ENCODE measurements at places on chromosomes 4 and X.

DNA sequence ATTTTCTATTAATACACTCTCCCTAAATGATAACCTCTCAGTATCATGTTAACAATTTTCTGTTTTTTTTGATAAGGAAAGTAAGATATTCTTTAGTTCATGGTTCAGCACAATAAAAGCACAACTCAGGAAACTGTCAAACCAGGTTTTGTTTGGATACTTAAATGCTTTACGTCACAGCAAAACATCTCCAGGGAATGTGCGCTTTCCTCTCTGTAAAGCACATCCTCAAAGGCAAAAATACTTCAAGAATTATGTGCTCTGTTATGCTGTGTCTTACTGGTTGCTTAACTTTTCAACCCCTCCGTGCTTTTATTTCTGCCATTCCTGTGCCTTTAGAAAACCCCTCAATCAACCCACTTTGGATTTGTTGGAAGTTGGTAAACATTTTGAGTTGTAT is 27.8 kb downstream of the SNX25 start:
- no peak for DNase-seq

DNA sequence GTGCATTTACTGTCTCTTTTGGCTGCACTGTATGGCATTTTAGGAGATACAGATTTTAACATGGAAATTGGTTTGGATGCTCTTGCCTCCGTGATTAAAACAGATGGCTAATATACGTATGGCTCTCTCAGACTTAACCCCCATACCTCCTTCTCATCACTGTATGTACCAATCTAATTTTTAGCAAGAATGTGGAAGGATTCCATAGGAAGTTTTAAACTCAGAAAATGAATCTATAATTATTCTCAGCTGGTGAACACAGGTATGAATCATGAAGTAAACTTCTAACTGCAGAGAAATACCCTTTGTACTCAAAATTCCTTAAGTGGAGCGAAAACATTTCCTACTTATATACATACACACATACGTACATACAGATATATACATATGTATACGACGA is 210.5 kb upstream of the NEIL3 start:
- DNase-seq, result no peak

GRCh38 chrX:103878466-103879122 is 46.5 kb upstream of the RAB9B start:
- no peak for DNase-seq

DNA sequence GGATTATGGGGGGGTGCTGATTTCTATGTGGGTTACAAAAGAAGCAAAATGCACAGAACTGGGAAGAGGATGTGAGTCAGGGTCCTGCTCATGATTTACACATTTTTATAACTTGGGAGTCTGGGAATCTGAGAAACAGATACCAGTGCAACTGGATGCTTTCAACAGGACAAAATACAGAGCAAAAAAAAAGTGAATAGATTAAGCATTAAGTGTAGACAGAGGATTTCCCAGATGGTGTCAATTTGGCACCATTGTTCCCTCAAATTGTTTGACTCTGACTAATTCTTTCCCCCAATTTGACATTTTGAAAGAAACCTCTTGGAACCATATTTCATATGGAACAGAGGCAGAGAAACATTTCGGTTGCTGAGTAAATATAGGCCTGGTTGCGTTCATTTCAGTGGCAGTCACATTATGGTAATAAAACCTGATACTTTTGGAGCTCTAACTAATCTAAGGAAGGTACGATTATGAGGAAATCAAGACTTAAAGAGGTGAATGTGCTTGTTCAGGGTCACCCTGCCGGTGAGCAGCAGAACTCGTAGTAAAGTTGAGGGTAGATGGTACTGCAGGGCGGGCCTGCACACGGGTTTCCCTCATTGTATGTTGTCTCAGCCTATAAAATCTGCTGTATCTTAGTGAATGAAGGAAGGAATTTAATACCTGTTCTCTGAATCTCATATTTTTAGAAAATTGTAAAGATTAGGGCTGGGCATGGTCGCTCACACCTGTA is 18.7 kb upstream of the CDKL5 start:
- DNase-seq, result no peak

DNA sequence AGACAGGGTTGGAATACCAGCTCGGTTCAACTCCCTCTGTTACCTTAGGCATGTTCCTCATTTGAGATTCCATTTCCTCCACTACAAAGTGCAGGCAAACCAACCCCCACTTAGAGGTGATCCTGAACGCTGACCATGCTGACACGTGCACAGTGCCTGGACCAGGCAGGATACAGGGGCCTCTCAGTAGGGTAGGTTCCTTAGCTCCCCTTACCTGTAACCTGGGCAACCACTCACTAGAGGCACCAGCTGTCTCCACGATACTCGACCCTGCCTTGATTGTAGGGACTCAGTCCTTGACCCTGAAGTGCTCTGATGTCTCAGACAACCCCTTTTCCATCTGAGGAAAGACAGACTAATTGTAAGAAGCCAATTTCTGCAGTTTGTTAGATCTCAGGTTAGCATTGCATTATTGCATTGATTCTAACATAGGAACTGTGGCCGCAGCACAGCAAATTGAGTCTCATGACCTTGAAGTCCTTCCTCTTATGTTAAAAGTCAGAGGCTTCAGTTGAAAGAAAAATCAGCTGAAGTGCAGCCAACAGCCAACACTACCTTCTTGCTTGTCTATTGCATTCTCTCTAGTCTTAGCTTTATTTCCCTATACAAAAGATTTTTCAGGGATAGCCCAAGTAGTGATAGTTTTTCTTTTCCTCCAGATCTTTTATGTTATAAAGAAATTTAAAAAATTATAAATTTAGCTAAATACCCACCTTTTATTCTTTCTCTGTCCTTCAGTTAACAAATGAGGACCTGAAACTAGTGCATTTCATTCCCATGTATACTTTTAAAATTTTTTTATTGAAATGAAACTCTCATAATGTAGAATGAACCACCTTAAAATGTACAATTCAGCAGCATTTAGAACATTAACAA is 11.2 kb upstream of the C1QTNF7 start:
- no peak for DNase-seq

DNA sequence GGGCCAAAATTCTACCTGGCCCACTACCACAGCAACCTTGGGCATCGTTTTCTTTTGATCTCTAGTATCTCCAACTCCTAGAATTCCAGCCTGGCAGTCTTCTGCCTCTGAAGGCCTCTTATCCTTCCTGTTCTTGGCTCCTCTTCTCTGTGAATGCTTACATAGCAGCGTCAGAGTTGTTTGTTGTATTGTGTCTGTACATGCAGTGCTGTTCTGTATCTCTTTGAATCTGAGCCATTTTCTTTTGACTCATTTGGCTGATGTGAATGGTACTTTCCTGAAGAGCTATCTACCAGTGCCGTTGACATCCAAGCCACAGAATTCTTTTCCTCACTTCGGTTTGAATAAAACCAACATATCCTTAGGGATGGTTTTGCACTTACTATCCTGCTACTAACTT is 79.2 kb downstream of the TMEM164 start:
- no peak for DNase-seq

DNA sequence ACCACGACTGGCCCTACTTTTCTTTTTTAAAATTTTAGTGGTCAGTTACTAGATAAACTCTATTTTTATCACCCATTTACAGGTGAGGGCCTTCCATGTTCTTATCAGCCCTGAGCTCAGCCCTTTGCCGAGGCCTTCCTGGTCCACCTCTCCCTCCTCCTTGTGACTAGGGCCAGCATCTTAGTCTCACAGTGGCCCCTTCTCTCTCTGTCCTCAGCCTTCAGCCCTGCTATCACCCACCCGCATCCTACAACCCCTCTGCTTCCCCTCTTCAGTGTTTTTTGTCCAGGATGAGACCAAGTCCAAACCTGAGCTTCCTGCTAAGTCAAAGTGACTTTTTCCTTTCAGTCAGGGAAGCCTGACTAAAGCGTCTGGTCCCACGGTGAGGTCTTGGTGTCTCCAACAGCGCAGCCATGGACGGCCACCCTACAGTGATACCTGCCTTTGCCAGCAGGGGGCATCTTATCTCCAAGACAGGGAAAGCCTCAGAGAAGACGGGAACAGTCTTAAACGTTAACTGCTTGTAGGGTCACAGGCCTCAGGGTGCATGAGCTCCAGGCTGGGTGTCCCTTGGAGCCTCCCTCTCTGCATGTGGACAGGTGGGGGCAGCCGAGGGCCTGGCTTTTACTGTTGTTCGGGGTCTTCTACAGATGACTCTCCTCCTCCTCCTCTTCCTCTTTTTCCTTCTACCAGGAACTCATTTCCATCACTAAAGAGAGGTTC is 11.7 kb upstream of the GAGE10 start:
- no peak for DNase-seq

DNA sequence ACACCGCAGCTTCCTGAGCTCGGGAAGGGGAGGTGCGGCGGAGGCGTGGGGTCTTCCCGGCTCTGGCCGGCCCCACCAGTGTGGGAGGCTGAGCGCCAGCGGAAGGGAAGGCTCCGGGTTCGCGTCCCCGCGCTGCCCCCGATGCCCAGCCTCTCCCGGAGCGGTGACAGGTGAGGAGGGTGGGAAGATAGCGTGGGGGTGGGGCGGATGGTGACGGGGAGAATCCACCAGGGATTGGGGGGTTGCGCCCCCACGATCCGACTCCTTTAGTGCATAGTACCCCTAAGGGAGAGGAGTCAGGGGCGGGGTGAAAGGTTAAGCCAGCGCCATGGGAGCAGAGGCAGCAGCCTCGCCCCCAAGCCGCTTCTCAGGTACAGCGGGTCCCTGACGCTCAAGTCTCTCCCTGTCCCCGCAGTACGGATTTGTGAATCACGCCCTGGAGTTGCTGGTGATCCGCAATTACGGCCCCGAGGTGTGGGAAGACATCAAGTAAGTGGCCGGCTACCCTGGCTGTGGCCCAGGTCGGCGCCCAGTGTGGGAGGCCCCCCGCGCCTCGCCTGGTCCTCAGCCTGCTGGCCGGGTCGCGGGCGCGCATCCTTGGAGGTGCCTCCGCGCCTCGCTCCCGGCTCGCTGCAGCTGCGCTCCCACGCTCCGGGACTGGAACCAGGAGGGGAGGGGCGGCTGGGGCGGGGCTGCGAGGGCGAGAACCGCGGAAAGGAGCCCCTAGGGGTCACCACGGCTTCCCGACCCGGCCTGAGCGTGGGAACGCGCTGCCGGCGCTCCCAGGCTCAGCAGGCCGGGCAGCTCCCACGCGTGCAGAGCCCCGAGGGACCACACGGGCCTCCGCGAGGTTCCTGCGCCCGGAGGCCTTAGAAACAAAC is 791 bp downstream of the GUCY1B1 start:
- DNase-seq, result peak; percentile 9

DNA sequence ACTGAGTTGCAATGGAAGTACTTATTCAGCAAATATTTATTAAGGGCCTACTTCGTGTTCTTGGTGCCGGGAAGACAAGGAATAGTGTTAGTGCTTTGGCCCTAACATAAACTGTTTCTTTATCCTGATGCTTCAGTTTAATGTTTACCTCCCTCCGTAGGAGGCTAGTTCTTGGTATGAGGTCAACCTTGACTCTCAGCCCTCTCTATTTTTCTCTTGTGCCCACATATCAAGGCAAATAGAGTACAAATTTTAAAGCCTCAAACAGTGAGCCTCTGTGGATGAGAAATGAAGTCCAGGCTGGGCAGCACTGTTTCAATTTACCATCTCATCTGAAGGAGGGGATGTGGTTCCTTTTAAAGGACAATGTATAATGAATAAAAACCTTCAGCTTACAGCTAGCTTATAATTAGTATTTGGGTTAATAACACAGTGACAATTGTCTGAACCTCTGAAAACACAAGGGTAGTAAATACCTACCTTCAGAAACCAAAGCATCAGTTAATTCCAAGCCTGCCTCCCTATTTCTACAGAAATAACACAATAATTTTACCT is 68.5 kb downstream of the SH3RF1 start:
- DNase-seq, result no peak

DNA sequence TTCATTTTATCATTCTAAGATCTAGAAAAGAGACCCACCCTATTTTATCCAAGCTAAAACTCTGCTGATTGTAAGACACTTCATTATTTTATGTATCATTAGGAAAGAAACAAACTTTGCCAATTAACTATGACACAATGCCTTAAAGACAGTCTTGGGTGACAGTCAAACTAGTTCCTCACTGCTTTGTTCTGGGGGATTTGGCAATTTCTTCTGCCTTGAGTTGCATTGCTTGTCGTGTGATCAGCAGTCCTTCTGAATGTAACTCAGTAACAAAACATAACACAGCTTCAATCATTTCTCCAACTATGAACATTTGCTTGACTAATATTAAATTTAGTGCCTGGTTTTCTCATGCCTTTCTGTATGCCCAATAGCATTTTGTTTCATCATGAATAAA is 577.9 kb upstream of the DIPK2B start:
- DNase-seq, result no peak

DNA sequence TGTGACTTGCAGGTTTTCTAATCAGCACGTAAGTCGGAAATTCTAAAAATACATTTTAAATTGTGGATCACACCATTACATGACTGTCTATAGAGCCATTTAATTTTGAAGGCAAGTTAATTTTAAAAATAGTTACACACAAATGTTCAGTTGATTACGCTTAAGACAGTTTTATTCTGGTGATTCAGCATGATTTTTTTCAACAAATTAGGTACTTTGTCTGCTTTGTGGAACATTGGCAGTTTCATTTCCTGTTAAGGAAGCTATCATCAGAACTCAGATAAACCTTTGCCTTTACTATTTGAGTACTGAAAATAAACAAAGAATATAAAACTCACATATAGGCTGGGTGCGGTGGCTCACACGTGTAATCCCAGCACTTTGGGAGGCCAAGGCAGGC is 19.5 kb downstream of the SAT1 start:
- no peak for DNase-seq

GRCh38 chr4:146342600-146343192 is 128.4 kb downstream of the REELD1 start:
- no peak for DNase-seq

GRCh38 chrX:153992180-153992579 is 19.6 kb downstream of the TMEM187 start:
- no peak for DNase-seq

DNA sequence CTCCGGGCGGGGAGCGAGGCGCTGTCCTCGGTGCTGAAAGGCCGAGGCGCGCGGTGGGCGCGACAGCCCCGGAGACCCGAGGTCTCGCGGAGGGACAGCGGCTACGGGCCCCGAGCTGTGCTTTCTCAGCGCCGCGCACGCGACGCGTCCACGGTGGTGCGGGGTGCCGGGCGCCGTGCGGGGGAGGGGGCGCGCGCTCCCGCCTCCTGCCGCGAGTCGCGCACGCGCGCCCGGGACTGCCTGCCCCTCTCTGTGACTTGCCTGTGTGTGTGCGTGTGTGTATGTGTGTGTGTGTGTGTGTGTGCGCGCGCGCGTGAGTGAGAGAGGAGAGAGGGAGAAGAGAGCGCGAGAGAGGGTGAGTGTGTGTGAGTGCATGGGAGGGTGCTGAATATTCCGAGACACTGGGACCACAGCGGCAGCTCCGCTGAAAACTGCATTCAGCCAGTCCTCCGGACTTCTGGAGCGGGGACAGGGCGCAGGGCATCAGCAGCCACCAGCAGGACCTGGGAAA is at the start of gene GRIA2:
Gene GRIA2 (plus strand): TSS at position 358 of the 511 bp plus-strand sequence. CDS start 315 bp downstream, outside the sequence.
- DNase-seq, result peak; percentile 80

GRCh38 chrX:112066813-112067212 is 15.8 kb downstream of the TRPC5 start:
- no peak for DNase-seq

GRCh38 chrX:48573690-48574269 is 504 bp upstream of the RBM3 start:
- no peak for DNase-seq

- no peak for DNase-seq
Measured at GRCh38 chr4:147580396-147580795, 36.8 kb upstream of the TMEM184C start.

GRCh38 chr4:23260511-23260910 is 567.8 kb downstream of the GBA3 start:
- DNase-seq, result no peak
